Activated CD4-positive, alpha-beta T cell treated with anti-CD3 and anti-CD28 coated beads, Interleukin-2, amount 50 U/mL, for 1 hour (primary cell): ENCODE measurements at places on chromosomes 3 and 15.

- no peak for DNase-seq
Observed at GRCh38 chr3:62987721-62988120, 112.5 kb upstream of the CADPS start.

DNA sequence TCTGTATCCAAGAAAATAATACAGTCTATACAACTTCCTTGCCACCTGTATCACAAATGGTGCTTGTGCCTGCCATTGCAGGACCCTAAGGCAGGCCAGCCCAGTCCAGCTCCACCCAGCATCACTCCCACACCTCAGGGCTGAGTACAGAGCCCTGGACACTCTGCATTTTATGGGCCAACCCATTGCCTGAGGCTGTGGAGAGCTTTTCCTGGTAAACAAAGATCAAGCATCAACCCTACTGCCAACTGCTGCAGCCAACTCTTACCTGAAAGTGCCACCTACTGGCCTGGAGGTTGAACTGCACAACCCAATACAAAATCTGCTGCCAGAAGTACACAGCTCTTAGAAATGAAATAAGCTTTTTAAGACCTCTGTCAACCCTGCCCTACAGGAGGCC, 1082.2 kb downstream of the NAALADL2 start:
- DNase-seq: no peak

DNA sequence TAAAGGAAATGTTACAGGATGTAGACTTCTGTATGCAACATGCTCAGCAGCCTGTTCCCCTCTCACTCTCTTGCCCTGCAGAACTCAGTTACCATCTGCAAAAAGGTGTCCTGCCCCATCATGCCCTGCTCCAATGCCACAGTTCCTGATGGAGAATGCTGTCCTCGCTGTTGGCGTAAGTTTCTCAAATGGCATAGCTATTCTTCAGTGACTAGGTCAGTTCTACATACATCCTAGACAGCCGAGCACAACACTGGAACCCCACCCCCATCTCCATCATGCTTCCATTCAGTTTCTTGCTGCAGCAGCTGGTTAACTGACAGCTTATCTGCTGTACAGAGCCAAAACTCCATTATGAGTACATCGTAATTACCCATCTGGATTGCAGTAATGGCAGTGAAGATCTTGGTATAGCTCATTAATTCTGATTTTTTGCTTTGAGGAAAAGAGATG, 4.5 kb downstream of the THBS1 start:
- no peak for DNase-seq

- no peak for DNase-seq
Observed at GRCh38 chr3:76561494-76562236, 478.2 kb upstream of the ROBO2 start.

GRCh38 chr15:101242160-101242998, 9.5 kb downstream of the CHSY1 start:
- peak; percentile 31 for DNase-seq

- no peak for DNase-seq
Observed at GRCh38 chr3:17941766-17942165, 199.3 kb upstream of the TBC1D5 start.

- DNase-seq: no peak
Observed at GRCh38 chr3:62211675-62212429, 161.5 kb downstream of the FEZF2 start.

DNA sequence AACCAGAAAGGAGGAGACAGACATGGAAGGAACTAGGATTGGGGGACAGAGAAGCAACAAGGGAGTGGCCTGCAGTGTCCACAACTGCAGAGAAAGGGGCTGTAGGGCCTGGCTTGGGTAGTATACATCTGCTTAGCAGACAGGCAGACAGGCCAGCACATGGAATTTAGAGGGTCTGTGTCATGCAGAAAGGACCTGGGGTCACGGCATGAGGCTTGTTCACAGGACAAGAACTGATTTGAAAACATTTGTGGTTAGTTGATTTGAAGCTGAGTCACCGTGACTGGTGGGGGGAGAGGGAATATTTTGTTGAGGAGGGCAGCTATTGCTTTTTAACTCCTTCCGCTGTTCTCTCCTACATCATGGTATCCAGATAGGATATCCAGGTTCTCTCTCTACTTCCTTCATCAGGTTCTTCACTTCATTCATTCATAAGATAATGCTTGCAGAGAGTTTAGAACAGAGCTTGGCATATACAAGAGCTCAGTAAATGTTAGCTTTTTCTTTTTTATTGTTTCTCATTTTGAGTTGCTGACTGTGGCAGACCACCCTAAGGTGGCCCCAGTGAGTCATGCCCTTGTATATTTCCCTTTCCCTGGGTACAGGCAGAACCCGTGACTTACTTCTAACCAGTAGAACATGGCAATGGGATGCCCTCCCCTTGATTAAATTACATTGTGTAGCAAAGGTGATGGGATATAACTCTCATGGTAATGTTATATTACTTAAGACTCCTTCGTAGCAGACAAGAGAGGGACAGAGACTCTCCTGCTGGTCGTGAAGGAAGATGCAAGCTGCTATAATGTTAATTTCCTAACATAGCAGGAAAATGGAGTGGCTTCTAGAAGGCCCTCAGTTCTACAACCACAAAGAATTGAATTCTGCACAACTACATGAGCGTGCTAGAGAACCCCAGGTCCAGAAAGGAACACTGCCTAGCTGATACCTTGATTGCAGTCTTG, 95.0 kb upstream of the NMNAT3 start:
- DNase-seq: no peak

GRCh38 chr3:110783541-110783940, 288.1 kb upstream of the NECTIN3 start:
- DNase-seq: no peak

GRCh38 chr3:23985747-23986544, 40.9 kb downstream of the NR1D2 start:
- no peak for DNase-seq

- no peak for DNase-seq
Observed at GRCh38 chr15:58705105-58705504, 44.4 kb downstream of the ADAM10 start.

DNA sequence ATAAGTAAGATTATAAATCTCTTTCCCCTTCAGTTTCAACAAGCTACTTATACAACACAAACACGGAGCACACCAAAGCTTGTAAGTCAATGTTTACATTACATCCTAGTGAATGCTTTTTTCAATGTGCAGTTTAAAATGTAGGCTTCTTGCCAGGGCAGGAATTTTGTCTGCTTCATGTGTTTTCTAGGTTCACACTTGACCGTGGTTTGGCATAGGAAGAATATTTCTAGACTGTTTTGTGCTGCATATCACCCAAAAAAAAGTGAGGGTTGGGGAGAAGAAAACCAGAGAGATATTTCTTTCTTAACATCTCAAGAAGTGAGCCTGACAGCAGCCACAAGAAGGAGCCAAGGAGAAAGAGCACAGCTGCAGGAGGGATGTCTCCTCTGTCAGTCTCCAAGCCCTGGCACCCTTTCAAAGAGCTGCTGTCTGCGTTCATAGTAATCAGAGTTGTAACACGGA, 255.8 kb downstream of the MEIS2 start:
- no peak for DNase-seq

DNA sequence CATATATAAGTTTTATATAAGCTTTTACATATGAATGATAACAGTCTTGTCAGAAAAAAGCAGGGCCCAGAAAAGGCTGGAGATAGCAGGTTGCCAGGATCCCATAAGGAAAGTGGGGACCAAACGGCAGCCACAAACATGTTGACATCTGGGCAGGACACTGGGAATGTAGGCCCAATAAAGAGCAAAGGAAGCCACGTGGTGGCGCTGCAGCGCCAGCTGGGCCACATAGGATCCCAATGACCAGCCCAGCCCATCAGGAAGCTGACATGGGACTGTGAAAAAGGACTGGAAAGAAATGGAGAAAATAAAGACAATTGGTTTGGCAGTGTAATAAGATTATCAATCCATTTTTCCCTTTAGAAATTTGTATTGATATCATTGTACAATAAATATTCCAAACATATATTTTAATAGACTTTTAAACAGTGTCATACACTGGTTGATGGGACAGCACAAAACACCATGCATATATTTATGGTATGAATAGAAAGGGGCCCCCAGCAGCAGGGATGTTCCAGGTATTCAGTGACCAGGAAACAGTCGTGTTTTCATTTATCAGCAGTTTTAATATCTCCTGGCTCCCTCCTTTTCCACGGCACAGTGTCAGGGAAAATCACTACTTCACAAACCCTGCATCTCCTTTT, 89.0 kb upstream of the STRIT1 start:
- DNase-seq: no peak

DNA sequence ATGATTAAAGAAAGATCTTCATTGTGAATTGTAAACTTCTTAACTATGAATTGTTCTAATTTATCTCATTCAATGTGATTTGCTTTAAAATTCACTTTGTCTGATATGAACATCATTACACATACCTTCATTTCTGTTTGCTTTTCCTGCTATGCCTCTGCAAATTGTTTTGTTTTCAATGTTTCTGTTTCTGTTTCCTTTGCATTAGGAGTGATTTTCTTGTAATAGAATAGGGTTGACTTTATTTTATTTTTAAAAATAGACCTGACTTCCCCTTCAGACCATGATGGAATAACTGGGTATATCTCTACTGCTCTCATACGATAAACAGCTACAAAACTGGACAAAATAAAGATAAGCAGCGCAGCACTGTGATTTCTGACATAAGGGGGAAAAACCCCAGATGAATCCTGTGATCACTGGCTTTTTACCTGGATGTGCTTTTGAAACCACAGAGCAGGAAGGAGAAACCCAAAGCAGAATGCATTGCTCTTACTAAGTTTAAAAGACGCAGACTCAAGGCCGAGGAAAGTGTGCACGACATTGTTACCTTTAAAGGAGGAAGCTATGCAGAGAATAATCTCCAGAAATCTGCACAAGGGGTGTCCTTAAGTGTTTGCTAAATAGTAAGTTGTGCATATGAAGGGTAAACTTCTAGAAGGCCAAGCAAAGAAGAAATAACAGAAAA, 420.2 kb downstream of the TBC1D5 start:
- no peak for DNase-seq

DNA sequence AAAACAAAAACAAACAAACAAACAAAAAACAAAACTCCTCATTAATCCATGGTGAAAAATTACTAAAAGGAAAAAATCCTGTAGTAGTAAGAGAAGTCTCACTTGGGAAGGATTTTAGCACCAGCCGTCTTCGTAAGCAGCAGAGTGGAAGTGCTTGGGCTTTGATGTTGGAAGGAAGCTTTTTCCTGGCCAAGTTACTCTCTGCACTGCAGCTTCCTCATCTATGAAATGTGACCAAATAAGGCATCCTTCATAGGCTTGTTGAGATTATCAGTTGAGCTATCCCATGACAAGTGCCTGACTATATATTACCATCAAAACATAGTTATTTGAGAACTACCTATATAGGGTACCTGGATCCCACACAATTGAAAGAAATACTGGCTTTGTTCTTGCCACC, 436.4 kb upstream of the ONECUT1 start:
- no peak for DNase-seq

GRCh38 chr3:190130696-190131095, 10.0 kb upstream of the P3H2 start:
- DNase-seq: no peak

DNA sequence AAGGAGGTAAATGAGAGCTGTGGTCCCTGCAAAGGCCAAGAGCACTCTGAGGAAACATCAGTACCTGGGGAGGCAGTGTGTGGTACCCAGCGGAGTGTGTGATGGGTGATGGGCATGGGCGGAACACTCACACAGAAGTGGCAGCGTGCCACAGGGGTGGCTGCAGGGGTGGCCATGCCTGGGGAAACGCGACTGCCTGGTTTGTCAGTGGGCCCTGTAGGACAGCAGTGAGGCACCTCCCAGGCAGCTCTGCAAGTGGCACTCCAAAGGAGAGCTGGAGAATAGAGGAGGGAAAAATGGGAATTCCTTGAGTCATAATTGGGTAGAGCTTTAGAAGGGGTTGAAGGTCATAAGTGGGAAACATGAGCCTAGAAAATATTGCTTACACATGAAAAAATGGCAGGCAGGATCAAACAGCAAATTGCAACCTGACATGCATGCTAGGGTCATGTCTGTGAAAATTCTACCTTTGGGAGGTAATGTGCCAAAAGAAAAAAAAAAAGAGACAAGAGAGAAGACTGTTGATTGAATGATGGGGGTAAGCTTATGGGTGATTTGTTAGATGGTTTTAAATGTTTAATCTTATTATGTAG, 138.4 kb downstream of the RPLP1 start:
- no peak for DNase-seq

DNA sequence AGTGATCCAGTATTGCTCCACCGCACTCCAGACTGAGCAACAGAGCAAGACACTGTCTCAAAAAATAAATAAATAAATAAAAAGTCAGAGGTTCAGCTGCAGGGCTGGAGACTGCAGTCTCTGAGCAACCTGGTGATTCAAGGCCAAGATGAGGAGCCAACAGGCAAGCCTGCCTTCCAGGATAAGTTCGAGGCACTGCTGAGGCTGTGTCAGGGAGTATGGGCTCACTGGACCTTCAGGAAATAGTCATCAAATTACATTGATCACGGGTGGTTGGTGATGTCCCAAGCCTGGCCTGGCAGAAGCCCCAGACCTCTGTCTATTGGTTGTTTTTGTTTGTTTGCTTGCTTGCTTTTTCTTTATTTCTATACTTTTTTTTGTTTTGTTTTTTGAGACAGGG, 41.5 kb downstream of the IDH2 start:
- DNase-seq: no peak

DNA sequence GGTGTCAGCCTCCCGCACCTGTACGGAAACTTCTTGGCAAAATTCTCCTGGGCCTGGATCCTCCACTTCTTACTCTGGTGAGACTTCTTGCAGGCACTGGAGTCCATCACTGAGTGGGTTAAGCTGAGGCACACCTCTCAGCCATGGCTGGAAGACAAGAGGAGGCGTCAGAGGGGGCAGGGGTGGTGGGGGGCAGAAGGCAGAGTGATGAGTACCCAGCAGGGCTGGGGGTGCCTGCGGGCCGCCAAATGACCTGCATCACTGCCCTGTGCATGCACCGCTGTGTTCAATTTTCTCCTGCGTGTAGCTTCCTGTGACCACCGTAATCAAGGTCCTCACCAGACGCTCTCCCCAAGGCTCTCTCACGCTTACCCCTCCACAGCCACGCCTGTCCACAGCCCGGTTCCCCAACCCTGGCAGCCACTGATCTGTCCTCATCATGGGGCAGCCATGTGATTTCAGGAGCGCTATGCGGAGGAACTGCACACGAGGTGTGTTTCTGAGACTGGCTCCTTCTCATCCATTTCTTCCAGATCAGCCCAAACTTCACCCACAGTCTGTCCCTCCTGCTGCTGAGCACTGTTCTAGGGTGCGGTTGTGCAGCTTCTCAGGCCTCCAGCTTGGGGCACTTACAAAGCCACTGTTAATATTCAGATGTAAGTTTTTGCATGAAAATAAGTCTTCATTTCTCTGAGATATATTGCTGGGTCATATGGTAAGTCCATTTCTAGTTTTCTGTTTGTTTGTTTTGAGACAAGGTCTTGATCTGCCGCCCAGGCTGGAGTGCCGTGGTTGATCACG, 5.2 kb downstream of the C3orf22 start:
- no peak for DNase-seq

DNA sequence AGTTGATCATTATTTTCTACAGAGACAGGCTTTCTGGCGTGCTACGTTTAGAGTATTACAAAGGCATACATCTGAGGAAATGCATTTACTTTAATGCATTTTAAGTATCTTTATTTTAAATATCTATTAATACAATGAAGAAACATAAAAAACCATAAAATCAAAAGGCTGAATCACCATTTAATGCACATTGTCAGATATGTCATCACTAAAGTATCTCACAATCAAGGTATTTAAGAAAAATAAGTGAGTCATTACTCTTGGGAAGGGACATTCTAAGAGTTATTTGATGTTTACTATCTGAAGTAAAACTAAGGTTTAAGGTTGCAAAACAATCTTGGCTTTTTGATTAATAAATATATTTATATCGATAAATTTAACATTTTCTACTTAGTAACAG, 102.2 kb downstream of the CTNNB1 start:
- DNase-seq: no peak
